ENCODE measurements at places on chromosomes 16 and 17. TPM values are rescaled to one million over a fixed set of nuclear protein-coding genes. Genes with fewer than 3 reads are reported as not detected.

- H3K27me3 ChIP-seq: no peaks in the 10 kb centered on the region
- peak overlapping the region; percentile 85 for H3K27ac ChIP-seq
- H3K4me1 ChIP-seq: peaks cover 36% of the 10 kb centered on the region
- peak; percentile 58 for DNase-seq
Measured at GRCh38 chr17:45170931-45171337, 9.3 kb downstream of the HEXIM2 start.

DNA sequence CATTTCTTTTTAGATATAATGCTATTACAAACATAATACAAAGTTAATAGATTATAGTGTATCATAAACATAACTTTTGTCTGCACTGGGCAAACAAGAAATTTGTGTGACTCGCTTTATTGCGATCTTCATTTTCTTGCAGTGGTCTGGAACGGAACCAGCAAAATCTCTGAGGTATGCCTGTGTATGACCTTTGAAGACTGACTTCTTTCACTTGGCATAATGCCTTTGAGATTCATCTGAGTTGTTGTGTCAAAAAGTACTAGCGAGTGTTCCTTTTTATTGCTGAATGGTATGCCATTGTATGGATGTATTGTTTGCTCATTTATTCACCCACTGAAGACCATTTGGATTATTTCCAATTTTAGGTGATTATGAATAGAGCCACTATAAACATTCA, 69.2 kb downstream of the TANC2 start:
- H3K27ac ChIP-seq: no peak overlapping the region
- H3K4me1 ChIP-seq: peaks cover 5% of the 10 kb centered on the region
- no peak for DNase-seq
- H3K27me3 ChIP-seq: no peaks in the 10 kb centered on the region
- no peak overlapping the region for H3K4me3 ChIP-seq

Gene AARSD1
- 20.0 TPM for total RNA-seq

- no peaks in the 10 kb centered on the region for H3K36me3 ChIP-seq
- no peaks in the 10 kb centered on the region for H3K27me3 ChIP-seq
- no peaks in the 10 kb centered on the region for H3K4me1 ChIP-seq
- H3K4me3 ChIP-seq: no peak overlapping the region
- peak overlapping the region; percentile 36 for H3K27ac ChIP-seq
Measured at GRCh38 chr17:5254903-5255521, 20.4 kb upstream of the SCIMP start.

- H3K27me3 ChIP-seq: no peaks in the 10 kb centered on the region
- no peak overlapping the region for H3K4me3 ChIP-seq
- H3K4me1 ChIP-seq: peaks cover 17% of the 10 kb centered on the region
- DNase-seq: no peak
Measured at GRCh38 chr16:22366889-22367288, 7.5 kb downstream of the CDR2 start.

GRCh38 chr17:83151442-83152226, 72.2 kb downstream of the METRNL start:
- H3K27me3 ChIP-seq: no peaks in the 10 kb centered on the region
- H3K36me3 ChIP-seq: no peaks in the 10 kb centered on the region
- no peak overlapping the region for H3K27ac ChIP-seq
- no peak for DNase-seq
- no peak overlapping the region for H3K4me3 ChIP-seq
